ENCODE measurements at places on chromosomes 7 and 10.

DNA sequence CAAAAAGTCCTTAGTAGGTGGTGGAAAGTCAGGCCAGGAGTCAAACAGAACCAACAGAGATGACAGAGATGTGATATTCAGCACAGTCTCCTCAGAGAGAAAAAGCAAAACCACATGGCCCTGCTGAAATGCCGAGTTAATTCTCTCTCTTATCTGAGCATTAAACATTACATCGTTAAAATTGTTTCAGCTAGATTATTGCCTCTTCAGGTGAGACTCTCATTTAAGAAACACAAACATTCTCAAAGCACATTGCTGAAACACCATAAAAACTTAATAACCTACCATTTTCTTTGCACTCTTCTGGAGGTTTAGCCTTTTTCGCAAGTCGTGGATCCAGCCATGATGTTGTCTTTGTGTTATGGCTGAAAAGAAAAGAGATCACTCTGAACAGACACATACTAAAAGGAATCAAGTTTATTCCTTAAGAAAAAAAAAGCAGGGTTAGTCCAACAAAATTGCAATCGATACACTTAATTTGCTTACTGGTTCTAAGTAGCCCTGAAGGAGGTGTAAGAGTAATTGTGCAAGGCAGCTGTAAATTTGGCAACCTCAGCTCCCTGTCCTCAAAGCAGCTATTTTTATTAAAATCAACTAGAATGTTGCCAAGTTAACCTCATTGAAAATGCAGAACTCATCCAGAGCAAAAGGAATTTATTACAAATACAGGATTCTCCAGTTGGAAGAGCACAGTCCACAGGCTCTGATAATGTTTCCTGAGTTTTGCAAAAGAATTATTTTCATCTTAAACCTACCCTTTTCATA lies 691.1 kb downstream of the PHTF2 start:
- DNase-seq, result no peak

DNA sequence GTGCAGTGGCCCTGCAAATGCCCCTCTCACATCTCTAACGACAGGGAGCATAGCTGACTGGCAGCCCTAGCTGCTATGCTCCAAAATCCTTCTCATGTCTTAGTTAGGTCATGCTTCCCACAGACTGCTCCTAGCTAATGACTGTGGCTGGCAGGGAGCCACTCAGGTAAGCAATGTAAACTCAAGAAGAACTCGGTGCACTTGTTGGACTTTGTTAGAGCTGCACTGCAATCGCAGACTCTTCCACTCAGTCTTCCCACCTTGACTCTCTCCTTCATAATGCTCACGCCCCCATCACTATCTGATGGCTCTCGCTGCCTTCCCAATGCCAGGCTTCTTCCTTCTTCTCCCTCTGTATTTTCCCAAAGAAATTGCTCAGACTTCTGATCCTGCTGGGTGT lies 24.0 kb downstream of the OR9A2 start:
- no peak for DNase-seq

GRCh38 chr10:43930243-43930642 lies 281.6 kb upstream of the ZNF32 start:
- DNase-seq, result no peak

GRCh38 chr10:95343573-95343972 lies 52.8 kb upstream of the PDLIM1 start:
- DNase-seq, result no peak

- DNase-seq, result no peak
Measured at GRCh38 chr7:70217571-70217970, 619.3 kb downstream of the AUTS2 start.

GRCh38 chr7:73967832-73968290 lies 60.1 kb upstream of the ELN start:
- DNase-seq, result peak; percentile 26

- no peak for DNase-seq
Measured at GRCh38 chr7:135855846-135856245, 107.2 kb upstream of the FAM180A start.

- DNase-seq, result no peak
Measured at GRCh38 chr10:69952069-69952800, 100.4 kb upstream of the MACROH2A2 start.

GRCh38 chr7:66213637-66214036 lies 8.5 kb downstream of the TPST1 start:
- no peak for DNase-seq

DNA sequence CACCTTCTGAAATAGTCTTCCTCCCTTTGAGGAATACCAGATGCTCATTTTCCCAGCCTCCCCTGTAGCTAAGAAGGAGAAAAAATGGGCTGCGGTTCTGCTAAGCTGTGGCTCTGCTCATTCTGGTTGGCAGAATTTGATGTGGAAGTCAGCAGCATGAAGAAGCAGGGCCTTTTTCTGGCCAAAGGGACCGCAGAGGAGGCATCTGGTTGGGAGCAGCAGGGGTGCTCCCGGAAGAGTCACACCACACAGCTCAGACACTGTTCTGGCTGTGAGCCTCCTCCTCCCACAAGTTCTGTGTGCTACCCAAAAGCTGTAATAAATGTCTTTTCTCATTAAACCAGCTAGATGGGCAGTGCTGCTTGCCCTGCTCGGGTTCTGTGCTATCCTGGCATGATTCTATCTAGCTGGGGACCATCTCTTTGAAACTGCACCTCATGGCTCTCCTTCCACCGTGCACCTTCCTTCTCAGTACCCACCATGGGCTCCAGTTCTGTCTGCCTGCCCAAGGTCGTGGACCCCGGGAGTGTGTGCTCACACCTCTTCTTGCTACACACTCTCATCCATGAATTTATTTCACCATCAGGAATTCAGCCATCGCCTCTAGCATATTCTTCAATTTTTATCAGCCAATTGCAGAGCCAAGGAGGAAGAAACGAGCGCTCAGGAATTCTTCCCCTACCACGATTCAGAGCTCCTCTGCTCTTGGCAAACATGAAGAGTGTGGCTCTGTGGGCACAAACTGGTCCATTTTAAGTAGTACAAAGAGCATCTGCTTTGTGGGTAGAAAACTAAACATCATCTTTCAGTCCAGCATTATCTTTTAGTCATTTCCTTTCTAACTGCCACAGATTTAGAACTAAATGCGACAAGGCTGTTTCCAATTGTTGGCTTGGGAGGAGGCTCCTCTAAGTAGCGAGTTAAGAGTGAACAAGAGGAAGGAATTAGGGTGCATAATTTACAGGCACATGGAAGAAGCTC lies 76.9 kb downstream of the FAM171A1 start:
- DNase-seq, result no peak

GRCh38 chr10:18332048-18332447 lies 191.8 kb downstream of the CACNB2 start:
- no peak for DNase-seq
